ENCODE measurements at places on chromosomes 12 and 14.

DNA sequence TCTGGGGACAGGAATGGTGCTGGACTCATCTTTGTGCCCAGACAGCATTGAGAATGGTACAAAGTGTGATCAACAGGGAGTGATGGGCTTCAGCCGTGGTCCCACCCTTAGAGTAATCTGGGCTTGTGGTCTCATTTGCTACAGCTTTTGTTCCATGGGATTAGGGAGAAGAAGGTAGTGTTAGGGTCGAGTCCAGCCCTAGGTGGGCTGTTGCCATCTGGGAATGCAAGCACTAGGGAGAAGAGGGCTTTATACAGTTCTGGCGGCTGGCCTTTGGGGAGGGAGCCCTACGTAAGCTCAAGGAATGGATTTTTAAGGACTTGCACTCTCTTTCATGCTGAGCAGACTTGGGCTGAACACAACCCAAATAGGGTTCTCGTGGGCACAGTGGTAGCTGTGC lies 4.9 kb downstream of the PLEKHG3 start:
- no peak for DNase-seq

GRCh38 chr12:94267921-94268471 lies 119.6 kb downstream of the PLXNC1 start:
- DNase-seq = no peak

- no peak for DNase-seq
Observed at GRCh38 chr14:104892531-104893434, 27.7 kb downstream of the CEP170B start.

DNA sequence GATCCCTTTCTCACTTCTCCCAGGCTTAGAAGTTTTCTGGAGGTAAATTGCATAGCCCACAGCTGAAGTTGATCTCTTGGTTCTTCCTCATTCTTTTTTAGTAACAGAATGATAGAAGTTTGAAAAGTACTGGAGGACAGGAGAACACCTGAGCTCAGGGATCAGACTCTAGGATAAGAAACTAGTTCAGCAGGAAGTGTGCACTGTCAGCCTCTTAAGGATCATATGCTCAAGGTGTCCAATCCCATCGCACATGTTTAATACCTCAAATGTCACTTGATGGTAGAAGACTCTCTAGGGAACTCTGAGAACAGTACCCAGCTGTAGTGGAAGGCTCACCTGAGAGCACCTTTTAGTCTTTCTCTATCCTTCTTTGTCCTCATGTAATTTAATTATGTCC lies 14.7 kb upstream of the LIMA1 start:
- no peak for DNase-seq

- no peak for DNase-seq
Observed at GRCh38 chr12:79371226-79371625, 319.5 kb downstream of the PAWR start.

GRCh38 chr12:62258941-62259630 lies 1.1 kb upstream of the USP15 start:
- DNase-seq = peak; percentile 4

- no peak for DNase-seq
Observed at GRCh38 chr14:45194964-45195363, 58.0 kb downstream of the MIS18BP1 start.

GRCh38 chr14:43407706-43408105 lies 1099.4 kb downstream of the FSCB start:
- no peak for DNase-seq

DNA sequence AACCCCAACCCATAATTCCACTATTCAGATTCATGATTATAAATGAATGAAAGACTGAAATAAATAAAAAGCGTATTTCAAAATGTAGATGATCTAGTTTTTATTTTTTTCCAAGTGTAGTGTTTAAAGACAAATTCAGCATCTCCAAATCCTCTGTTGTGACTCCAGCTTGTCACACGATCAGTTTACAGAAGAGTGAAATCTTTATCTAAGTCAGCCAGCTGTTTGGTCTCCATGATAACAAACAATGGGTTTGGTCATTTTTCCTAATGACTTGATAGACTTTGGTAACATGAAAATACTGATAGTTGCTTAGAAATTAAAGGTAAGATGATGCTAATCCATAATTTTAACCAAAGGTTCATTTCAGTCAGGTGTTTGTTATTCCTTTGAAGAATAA lies 114.5 kb upstream of the RASSF8 start:
- DNase-seq = no peak

- DNase-seq = no peak
Observed at GRCh38 chr12:9975614-9976013, 4.4 kb downstream of the CLEC12A start.

- no peak for DNase-seq
Observed at GRCh38 chr12:124916374-124917134, 2.1 kb upstream of the UBC start.

DNA sequence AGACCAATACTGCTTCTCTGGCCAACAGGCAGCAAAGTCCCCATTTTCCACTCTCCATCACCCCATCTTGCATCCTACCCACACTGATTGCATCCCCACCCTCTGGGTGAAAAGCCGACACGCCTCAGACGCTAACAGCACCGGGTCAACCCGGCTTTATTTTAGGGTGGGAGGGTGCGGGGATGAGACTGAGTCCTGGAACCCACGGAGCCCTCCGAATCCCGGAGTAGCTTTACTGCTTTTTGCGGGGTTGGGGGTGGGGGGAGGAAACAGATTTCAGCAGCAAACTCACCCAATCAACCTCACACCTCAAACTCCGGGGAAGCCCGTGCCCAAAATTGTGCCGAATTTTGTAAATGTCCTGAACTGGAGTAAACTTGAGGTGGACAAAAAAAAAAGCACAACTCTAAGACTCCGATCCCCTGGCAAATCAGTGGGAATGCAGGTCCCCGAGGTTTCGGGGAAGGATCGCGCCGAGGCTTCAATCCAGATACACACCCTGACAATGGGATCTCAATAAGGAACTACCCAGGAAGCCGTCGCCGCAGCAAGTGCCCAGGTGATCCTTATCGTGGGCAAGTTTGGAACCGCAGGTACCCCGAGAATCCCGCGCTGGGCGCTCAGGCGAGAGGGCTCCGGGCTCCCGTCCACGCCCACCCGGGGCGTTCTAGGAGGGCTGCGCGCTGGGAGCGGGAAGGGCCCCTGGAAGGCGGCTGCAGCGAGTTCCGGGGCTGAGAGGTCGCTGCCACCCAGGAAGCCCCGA lies 1.1 kb downstream of the GCH1 start:
- no peak for DNase-seq

DNA sequence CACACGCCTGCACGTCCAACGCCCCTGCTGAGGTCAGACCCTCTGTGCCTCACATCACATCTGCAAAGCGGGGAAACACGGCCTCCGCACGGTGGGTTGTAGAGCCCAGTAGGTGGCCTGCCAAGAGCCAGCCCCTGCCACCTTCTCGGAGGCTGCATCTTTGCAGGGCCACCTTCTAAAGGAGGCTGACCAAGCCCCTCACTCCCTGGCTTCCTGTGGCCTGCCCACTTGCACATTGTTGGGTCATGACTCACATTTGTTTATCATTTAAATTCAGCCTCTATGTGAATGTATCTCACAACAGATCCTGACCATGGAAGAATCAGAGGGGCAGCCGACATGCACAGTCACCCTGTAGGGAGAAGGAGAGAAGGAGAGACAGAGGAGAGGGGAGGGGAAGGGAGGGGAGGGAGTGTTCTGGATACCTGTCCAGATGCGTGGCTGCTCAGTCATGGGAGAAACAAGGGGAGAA lies 319.5 kb upstream of the DIO3 start:
- no peak for DNase-seq

DNA sequence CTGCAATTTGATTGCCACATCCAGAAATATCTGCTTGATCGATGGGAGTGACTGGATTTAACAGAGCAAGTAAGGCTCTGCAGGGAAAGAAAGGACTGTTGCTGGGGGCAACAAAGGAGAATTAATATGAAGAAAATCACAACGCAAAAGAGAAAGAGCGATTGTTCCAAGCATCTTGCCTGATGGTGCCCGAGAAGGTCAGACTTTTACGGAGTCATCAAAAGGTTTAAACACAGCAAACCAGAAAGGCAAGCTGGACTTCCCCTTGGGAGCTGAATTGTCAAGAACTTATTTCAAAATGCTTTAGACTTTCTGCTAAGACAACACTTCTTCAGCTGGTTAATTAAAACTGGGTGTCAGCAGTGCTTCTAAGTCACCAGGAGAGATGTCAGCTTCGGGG lies 791.5 kb downstream of the MED13L start:
- DNase-seq = no peak

DNA sequence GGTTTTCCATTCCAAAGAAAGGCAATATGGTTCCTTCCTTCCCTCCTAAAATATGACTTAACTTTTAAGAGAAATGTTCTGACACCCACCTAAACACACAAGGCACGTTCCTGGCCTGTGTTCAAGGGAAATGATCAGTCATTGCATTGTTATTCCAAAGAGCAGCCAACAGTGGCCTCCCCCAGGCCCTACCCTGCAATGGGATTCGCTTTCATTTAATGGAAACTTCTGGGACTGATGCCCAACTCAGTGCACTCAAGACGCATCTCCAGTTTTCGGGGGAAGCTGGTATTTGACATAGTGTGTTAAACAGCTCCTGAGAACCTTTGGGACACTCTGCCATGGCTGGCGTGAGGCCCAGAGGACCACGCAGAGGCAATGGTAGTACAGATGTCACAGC lies 65.9 kb downstream of the DDX51 start:
- no peak for DNase-seq

- no peak for DNase-seq
Observed at GRCh38 chr14:61638595-61639387, 56.5 kb upstream of the HIF1A start.

- peak; percentile 3 for DNase-seq
Observed at GRCh38 chr12:68746572-68747180, 700 bp downstream of the SLC35E3 start.

- DNase-seq = no peak
Observed at GRCh38 chr12:107590814-107591375, 94.7 kb upstream of the PWP1 start.

GRCh38 chr12:80381121-80381520 lies 62.9 kb upstream of the PTPRQ start:
- no peak for DNase-seq

DNA sequence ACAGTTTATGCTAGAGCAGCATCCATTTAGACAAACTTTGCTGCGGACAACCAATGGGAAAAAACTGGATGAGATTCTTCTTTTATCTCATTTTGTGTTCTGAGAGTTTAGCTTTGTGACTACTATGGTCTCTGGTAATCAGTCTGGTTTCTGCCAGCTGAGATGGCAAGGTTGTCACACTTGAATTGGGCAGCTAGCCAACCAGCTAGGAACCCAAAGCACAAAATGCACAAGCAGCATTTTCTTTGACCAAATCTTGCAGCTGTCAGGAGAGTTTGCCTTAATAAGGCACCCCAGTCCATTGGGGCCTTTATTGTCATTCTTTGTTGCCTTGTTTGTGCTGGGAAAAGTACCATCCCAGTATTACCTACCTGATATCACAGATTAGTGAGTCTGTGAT lies 34.0 kb upstream of the ETV6 start:
- no peak for DNase-seq

All from NCI-H524 treated with DMSO at 0.1 percent for 48 hours (cell line).